Stimulated activated CD8-positive, alpha-beta memory T cell treated with anti-CD3 and anti-CD28 coated beads, Interleukin-15, amount 100 ng/mL, for 24 hours (primary cell): ENCODE measurements at places on chromosomes 1 and 21.

GRCh38 chr1:53593758-53594380 is 134.7 kb downstream of the DMRTB1 start:
- DNase-seq, result no peak

GRCh38 chr1:9135073-9135836 is 6.4 kb upstream of the GPR157 start:
- DNase-seq, result no peak

- no peak for DNase-seq
Measured at GRCh38 chr1:118868387-118868786, 119.8 kb downstream of the TBX15 start.

DNA sequence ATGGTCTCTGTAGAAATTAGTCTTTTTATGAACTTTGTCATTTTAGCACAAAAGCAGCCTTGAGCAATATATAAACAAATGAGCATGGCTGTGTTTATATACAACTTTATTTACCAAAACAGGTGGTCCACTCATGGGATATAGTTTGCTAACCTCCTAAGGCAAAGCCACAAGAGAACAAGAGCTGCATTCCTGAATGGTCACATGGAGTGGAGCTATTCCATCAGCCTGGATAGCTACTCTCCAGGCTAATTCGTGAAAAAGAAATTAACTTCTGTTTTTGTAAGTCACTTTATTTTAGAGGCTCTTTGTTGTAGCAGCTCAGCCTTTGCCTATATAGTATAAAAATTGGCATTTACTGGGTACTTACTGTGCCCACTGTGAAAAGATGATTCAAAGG is 163.3 kb upstream of the FAM78B start:
- no peak for DNase-seq

DNA sequence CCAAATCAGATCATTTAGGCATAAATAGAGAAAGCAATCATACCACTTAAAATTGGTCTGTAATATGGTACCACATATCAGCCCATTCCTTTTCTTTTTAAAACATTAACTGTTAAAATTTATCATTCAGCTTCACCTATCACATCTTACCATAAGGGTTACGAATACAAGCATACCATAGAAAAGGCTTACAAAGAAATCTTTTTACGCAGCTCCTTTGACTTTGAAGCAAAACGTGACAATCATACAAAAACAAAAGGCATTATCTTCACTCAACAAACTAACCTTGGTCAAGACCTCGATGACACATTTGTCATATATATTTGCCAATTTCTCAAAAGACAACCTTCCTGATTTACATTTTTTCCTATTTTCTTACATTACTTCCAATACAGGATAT is 169.0 kb downstream of the SMYD3 start:
- no peak for DNase-seq

DNA sequence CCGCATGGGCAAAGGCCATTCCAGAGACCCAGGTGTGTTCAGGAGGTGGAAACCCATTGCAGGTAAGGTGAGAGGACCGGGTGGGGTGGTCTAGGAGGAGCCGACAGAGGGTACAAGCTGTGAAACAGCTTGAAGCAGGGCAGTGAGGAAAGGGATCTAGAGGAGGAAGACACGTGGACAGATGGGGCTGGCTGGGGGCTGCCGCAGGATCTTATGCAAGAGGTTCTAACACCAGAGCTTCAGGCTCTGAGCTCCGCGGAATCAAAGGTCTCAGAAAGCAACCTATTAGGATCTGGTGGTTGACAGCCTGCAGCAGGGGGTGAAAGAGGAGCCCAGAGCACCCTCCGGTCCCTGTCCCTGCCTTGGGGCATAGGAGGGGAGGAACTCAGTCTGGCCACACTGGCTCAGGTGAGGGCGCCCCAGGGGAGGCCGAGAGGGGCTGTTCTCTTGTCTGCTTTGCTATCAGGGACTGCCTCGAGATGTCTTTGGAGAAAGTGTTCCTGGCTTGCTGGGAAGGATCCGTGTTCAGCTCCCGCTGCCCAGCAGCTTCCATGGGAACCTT is 1.9 kb downstream of the TFF1 start:
- no peak for DNase-seq

- no peak for DNase-seq
Measured at GRCh38 chr1:4974981-4975685, 320.7 kb downstream of the AJAP1 start.

DNA sequence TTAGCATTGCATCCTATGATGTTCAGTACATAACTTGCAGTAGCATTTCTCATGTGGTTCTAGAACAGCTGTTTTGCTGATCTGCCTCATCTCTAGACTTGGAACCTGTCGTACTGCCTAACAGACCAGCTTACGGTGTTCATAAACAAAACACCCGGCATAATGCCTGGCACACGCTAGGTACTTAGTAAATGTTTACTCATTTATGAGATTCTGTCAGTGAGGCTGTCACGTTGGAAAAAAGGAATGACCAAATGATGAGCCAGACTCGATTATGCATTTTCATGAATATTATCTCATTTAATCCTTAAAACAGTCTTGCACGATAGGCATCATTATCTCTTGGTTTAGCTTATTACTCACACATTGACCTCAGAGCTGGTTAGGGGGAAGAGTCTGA is 46.4 kb downstream of the CACHD1 start:
- no peak for DNase-seq

DNA sequence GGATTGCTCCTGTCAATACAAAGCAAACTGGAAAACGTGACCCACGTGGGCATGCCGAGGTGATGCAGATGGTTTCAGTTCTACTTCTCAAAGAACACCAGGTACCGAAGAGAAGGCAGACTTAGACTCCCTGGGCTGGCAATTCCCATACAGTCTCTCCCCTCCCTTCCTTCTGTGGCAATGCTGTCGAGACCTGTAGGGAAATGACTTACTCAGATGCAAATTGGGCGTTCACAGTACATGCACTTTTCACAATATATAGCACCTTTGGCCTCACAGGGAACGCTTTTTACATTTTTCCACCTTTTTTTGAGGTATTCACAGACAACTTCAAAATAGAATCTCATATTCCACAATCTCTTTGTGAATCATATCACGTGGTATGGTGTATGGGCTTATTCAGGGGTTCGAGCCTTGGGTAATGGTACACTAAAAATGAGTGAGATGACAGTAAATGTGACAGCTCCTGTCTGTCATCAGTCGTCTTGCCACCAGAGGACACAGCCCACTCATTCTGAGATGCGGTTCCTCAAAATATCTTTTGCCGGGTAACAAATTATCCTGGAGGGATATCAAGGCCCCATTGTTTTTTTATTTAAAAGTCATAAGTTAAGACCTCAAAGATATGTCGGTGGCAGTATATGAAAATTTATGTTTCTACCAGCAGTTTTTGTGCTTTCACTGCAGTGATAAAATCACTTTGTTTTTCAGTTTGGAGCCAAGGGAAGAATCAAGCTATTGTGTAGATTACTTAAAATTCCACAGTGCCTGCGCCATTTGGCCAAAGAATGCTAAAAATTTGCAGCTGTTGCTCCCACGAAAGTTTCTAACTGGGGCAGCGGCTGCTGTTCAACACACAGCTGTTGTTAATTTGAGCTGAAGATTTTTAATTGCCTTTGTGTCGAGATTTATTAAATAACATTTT is 168.4 kb downstream of the ZZZ3 start:
- no peak for DNase-seq

DNA sequence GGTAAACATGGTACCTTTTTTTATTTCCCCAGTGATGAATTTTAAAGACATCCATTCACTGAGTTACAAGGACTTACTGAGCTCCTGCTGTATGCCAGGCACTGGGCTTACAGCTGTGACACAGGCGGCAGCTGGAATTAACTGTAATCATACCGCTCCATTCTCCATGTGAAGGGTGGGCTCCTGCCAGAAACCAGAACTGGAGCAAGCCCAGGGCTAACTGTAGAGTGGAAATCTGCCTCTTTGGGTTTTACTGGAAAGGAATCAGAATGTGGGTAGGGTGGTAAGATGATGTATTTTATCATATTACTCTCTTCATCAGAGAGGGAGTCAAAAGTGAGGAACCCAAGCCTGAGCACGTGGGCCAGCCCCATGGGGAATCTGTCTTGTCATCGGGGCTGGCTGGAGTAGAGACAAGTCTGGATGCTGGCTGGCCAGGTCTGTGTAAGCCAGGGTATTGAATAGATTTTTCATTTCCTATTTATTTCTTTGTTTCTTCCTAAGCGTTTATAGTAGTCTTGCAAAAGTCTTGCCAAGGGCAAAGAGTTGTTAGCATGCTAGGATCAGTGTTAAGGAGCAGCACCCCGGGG is 21.5 kb downstream of the FGGY start:
- no peak for DNase-seq

DNA sequence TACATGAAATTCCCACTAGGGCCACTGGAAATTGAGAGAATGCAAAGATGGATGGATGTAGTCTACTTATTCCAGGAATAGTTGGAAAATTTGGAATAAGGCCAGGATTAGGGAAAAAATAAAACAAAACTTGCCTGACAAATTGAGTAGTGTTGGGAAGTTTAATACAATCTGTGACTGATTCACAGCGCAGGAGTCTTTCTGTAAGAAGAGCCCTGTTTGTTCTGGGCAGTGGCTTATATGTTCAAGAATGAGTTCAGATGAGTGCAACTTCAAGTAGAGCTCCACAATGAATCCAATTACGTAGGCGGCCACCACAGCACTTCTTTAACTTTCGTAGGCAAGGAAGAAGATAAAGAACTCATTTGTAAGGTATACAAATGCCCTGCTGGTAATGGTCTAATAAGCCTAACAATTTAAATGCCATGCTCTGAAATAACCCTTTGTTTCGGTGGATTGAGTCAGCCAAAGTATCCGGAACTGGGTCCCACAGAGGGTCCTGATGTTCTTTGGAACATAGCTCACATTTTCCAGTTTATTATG is 47.1 kb upstream of the KCNE1 start:
- no peak for DNase-seq

GRCh38 chr1:8551057-8551456 is 233.1 kb downstream of the SLC45A1 start:
- no peak for DNase-seq

GRCh38 chr1:147647796-147648633 is 22.3 kb downstream of the ACP6 start:
- no peak for DNase-seq

GRCh38 chr1:66182551-66183178 is 351.3 kb upstream of the SGIP1 start:
- no peak for DNase-seq

GRCh38 chr1:56481140-56481694 is 98.1 kb downstream of the PLPP3 start:
- DNase-seq, result no peak

DNA sequence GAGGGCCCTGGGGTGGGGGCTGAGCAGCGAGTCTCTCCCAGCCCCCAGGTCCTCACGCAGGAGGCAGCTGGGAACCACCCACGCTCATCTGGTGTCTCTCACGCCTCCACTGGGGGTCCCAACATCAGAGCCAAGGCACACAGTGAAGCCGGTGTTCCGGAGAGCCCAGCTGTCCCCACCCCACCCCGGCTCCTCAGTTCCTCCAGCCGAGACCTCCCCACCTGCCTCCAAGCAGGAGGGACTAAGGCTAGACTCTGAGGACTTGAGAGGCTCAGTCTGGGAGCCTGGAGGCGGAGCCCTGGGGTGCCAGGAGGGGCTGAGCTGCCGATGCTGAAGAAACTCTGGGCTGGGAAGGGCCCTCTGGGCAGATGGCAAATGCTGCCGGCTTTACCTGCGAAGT is 1.6 kb upstream of the HPCA start:
- DNase-seq, result no peak

GRCh38 chr1:9559673-9560072 is 20.4 kb downstream of the SLC25A33 start:
- no peak for DNase-seq

GRCh38 chr1:207890136-207890738 is 20.7 kb downstream of the CD34 start:
- no peak for DNase-seq

- no peak for DNase-seq
Measured at GRCh38 chr1:198500096-198500495, 40.4 kb downstream of the ATP6V1G3 start.

- DNase-seq, result no peak
Measured at GRCh38 chr1:119731741-119732430, 20.2 kb downstream of the PHGDH start.

- DNase-seq, result no peak
Measured at GRCh38 chr1:199747984-199748383, 279.5 kb upstream of the NR5A2 start.

DNA sequence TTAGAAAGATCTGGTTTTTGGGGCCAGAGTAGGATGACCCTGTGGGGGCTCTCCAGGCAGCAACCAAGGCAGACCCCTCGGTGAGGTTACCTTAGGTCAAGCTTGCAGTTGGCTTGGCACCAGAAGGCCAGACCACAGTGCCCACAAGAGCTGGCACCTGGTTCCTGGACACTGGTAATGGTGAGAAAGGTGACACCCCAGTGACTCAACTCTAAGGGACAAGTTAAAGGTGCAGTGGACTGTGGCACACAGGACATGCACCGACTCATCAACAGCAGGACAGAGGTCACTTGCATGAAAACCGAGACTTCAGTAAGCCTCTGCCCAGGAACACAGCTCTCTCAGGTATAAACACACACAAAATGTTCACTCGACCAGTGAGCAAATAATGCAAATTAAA is 6.7 kb downstream of the LRRC38 start:
- no peak for DNase-seq

DNA sequence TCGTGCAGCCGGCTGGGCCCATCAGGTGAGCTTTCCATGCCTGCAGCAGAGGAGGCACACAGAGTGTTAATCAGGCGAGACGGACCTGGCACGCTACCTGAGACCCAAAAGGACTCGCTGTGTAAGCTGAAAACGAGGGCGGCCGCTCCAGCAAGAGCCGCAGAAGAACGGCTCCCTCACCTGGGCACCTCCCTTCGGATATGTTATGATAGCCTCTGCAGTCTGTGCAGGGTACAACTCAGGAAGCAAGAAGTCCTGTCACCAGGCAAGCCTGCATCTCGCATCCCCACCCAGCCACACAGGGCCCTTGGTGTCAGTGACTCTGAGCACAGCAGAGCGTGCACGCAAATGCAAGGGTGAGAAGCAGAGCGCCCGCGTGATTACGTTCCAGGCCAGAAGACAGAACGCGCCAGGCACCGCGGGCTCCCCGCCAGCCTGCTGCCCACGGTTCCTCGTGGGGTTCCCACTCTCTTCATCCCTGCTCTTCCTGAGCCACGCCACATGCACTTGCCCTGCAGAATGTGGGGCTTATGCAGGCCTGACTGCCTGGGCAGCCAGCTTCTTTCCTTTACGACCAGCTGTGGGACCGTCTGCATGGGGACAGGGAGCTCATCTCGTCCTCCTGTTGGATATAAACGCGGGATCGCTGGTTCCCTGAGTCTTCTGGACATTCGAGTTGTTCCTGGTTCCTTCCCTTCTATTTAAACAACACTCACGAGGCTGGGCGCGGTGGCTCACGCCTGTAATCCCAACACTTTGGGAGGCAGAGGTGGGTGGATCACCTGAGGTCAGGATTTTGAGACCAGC is 20.2 kb upstream of the LRRC47 start:
- DNase-seq, result no peak

- no peak for DNase-seq
Measured at GRCh38 chr1:170284016-170284415, 138.3 kb downstream of the NTMT2 start.
